ENCODE measurements at places on chromosomes 5 and 9.

GRCh38 chr9:16202914-16203728 is 650.3 kb downstream of the CCDC171 start:
- peak; percentile 97 for DNase-seq

DNA sequence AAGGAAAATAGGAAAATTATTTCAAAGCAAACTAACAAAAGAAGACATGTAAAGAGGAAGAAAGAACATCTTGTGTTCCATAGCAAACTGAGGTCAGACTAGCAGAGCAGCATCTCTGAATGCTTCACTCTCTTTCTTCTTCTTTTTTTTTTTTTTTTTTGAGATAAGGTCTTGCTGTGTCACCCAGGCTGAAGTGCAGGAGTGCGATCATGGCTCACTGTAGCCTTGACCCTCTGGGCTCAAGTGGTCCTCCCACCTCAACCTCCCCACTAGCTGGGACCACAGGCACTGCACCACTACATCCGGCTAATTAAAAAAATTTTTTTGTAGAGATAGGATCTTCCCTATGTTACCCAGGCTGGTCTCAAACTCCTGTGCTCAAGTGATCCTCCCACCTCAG is 36.6 kb downstream of the MELK start:
- DNase-seq = no peak

- no peak for DNase-seq
These were observed 19.5 kb downstream of the DCAF10 start for GRCh38 chr9:37820142-37820541.

- no peak for DNase-seq
These were observed 93.8 kb downstream of the NXNL2 start for GRCh38 chr9:88628811-88629210.

DNA sequence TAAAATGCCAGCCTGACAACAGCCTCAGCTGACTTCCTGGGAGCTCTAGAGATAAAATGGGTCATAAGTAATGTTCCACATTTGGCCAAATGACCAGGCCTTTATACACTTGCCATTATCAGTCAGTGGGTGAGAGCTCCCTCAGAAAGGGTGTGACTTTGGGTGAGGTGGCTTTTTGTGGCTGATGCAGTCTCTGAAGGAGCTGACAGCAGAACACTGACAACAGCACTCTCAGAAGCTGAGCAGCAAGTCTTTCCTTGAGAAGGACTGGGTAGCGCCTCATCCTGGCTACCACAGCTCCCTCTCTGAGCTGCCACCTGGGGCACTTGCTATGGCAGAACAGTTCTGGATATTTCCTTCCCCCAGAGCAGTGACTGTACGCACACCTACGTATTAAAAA is 22.0 kb upstream of the GNAQ start:
- no peak for DNase-seq

GRCh38 chr5:176542596-176543427 is 5.6 kb upstream of the RNF44 start:
- DNase-seq = no peak

- no peak for DNase-seq
These were observed 13.5 kb upstream of the TSSK1B start for GRCh38 chr5:113448252-113448651.

- no peak for DNase-seq
These were observed at the start of gene TMOD1 for GRCh38 chr9:97501177-97501971. Gene TMOD1, plus strand, starts transcription at chr9:97501666. Its CDS starts 22,523 bp downstream, at chr9:97524189.

- DNase-seq = no peak
These were observed 17.2 kb upstream of the GDA start for GRCh38 chr9:72132052-72132451.

- no peak for DNase-seq
These were observed 400 bp downstream of the HCN1 start for GRCh38 chr5:45695804-45696156.

DNA sequence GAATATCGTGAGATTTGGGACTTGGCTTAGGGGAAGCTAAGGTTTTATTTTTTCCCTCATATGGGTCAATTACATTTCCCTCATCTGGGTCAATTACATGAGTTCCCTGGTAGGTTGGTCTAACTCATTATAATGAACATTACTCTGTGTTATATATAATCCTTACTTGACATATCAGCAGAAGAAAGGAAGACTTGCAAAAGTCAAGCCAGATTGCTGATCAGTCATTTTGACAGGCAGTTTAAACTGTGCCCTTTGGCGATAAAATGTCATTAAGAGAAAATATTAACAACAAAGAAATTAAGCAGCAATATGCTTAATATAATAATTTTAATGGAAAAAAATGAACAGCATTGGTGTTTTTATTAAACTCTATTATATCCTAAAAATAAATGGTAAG is 23.1 kb upstream of the TRPM3 start:
- DNase-seq = no peak

DNA sequence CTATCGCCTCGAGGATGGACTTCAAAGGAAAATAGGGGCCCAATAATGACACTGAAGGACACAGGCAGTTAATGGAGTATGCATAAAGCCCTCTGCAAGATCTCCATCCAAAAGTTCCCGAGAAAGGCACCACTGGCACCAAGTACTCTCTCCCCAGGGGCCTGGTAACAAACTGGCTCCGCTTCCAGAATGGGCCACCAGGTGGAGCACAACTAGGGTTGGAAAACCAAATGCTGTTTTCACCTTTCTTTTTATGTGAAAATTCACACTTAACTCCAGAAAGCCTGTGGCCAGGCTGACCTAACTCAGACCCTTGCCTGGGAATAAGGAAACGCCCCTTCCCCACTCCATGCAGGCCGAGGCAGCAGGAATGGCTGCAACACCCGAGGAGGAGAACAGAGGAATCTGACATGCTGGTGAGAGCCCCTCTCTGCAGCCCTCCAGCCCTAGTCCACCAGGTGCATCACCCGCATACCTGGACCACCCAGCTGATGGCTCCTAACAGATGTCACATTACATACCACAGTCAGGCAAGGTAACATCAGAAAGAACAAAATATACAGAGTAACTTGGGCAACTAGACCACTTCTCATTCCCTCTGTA is 42.8 kb downstream of the CAMSAP1 start:
- peak; percentile 30 for DNase-seq

DNA sequence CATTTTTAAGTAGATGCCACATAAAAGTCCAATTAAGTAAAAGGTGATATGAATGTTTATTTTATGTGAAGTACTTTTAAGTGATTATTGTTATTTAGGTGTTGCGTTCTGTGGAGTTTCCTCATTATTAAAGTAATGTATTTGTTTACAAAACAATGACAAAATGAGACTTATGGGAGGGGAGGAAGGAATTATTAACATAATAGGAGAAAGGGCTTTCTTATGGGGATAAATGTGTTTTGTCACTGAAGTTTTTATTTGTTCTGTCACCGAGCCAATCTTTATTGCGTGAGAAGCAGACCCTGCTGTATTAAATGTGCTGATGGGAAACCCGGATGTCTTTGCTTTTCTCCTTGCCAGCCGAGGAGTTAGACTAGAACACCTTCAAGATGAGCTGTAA is 44.5 kb downstream of the TRIO start:
- DNase-seq = no peak

- no peak for DNase-seq
These were observed 51.4 kb upstream of the IRX2 start for GRCh38 chr5:2802693-2803365.

- DNase-seq = no peak
These were observed 9.0 kb downstream of the OR1J1 start for GRCh38 chr9:122468735-122469134.

- DNase-seq = no peak
These were observed 17.4 kb upstream of the RORB start for GRCh38 chr9:74479711-74480110.

- no peak for DNase-seq
These were observed 2.7 kb upstream of the LCN12 start for GRCh38 chr9:136949239-136949816.

DNA sequence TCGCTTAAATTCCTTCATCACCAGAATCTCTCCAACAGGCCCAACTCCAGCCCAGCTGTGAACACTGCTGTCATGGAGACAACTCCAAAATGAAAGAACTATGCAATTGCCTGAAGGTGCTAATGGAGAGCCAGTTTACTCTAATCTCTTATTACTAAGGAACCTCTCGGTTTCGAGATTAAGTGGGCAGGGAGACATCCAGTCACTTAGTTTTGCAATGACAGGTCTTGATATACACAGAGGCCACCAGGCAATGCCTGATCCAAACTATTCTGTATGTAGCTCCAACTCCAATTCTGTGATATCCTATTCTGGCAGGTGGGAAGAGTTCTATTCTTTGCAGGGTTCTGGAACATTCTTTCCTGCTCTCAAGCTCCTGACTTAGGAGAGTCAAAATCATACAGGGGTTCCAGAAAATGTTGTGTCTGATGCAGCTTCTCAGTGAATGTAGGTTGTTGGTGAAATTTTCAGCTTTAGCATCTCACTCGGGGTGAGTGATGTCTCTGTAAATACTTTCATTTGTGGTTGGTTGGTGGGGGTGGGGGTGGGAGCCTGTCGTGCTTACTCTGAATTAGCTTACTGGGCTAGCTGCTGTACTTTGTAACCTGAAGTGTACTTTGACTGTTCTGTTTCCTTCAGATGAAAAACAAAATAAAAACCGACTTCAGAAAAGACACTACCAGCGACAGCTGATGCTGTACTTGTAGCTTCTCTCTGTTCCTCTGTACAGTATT is 170.9 kb downstream of the PALM2AKAP2 start:
- DNase-seq = no peak

- DNase-seq = no peak
These were observed 681 bp upstream of the CHSY3 start for GRCh38 chr5:129903466-129904101.

DNA sequence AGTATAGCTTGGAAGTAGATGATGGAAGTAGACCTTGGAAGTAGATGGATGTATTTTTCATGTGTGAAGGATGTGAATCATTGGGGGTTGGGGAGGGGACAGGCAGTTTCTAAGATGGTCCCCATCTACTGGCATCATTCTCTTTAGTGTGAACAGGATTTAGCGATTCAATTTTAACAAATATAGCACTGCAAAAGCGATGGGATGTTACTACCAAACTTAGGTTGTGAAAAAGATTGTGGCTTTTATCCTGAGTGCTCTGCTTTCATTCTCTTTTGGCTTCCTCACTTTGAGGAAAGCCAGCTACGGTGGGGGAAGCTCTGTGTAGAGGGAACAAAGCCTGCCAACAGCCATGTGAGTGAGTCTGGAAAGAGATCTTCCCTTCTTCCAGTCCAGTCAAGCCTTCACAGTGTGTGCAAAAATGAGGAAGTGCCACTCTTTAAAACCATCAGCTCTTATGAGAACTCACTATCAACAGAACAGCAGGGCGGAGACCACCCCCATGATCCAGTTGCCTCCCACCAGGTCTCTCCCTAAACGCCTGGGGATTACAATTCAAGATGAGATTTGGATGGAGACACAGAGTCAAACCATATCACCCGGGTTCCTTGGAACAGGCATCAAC is 441.4 kb downstream of the SH3GL2 start:
- DNase-seq = no peak

- DNase-seq = no peak
These were observed 42.2 kb upstream of the CEP72 start for GRCh38 chr5:569868-570361.

DNA sequence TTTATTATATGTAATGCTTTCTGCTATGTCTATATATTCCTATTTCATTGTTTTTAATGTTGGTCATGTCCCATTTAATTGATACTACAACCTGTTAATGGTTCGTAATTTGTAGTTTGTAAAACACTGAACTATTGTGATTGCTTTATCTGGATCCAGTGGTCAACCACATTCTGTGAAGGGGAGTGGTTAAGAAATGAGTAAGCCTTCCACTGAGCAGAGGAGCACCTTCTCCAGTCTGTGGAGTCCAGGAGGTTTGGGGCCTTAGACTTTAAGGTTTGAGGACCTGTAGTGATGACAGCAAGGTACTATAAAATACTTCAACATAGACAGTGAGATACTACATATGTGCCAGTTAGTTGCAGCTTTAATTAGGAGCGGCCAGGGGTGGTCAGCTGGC is 67.7 kb upstream of the RAD23B start:
- peak; percentile 4 for DNase-seq

DNA sequence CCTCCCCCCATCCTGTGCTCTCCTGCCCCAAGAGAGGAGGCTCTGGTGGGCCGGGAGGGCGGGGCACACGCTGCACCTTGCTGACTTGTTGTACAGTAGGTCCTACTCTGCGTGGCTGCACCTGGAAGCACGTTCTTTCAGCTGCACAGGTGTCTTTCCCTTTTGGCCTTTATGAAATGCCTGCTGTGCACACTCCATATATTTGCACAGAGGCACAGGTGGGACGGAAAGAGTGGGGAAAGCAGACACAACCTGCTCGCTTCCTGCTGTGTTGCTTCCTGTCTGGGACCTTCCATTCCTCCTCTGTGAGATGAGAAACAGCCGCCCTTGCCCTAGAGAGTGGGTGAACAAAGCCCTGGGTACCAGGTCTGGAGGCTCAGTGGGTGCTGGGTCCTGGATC is 4.8 kb downstream of the USP20 start:
- no peak for DNase-seq

DNA sequence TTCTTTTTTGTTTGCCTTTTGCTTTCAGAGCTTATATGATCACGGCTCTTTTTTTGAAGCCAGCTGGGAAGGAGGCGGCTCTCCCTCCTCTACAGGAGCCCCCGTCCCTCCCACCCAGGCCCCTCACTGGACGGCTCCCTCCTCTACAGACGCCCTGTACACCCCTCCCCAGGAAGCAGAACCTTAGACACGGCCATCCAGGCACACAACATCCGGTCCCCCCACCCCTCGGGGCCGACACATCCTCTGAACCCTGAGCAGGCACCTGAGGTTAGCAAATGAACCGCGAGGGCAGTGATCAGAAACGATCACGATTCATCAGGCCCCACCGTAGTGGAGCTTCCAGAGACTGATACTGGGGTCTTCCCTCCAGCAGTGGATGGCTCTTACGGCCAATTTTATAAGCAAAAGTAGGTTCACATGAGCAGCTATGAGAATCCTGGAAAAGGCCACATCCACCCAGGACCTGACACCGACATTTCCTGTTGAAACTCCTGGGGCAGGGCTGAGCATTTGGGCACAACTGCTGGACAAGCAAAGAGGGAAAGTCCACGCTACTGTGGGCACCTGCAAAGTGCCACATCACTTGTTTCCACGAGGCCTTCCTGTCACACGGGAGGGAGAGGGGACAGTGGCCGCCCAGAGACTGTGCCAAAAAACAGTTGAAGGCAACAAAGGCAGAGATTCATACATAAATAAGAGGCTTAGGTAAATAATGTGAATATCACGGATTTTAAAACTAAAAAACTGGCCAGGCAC is 78.9 kb downstream of the SEMA4D start:
- DNase-seq = no peak

- DNase-seq = no peak
These were observed at the start of gene CER1 for GRCh38 chr9:14722391-14723035. Gene CER1, minus strand, starts transcription at chr9:14722733. Its CDS starts 61 bp downstream, at chr9:14722672.

DNA sequence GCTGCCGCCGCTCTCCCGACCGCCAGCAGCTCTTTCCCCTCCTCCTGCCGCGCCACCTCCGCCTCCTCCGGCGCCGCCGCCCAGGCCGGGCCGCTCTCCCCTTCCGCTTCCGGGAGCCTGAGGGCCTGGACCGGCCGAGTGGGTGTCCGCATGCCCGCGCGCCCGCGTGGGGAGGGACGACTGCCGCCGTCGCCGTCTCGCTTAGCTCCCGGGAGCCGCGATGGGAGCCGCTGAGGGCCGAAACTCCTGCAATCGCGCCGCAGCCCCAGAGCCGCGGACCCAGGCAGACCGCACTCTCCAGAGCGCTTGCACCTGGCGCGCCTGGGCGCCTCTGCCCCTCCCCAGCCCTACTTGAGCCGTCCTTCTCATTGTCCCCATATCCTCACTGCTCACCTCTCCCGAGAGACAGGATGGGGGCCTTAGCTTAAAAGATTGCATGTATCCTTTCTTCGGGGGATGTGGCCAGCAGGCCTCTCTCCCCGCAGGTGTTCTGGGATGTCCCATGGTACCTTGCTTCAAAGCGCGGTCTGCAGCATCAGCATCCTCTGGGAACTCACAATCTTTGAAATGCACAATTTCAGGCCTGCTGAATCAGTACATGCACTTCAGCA is at the start of gene ZDHHC21:
Gene ZDHHC21 (minus strand): TSS at position 182 of the 611 bp plus-strand sequence. CDS start 19,092 bp downstream, outside the sequence.
- peak; percentile 47 for DNase-seq
